ENCODE measurements at places on chromosomes 2 and 18.

DNA sequence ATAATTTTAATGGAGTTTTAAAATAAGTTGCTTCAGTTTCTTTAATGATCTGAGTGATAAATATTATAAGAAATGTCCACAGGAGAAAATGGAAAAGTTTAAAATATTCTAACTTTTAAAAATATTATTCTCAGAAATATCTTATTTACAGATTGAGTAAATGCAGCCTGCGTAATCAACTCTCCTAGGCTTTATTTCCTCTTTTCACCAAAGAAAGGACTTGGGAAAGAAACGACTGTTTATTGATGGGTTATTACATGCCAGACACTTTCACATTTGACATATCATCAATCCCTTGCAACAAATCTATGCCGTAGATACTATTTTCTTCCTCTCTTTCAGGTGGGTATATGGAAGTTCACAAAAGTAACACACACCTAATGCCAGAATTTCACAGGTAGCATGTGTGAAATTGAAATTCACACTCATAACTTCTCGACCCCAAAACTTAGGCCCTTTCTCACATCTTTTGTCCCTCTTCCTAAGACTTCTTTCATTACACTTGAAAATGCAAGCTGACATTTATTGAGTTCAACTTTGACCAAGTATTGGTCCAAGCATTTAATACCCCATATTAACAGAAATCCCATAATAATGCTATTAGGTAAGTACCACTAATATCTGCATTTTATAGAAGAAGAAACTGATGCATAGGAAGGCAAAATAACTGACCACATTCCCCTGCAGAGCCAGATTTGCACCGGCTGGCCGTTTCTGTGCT lies 49.2 kb downstream of the MYOM1 start:
- DNase-seq: no peak

DNA sequence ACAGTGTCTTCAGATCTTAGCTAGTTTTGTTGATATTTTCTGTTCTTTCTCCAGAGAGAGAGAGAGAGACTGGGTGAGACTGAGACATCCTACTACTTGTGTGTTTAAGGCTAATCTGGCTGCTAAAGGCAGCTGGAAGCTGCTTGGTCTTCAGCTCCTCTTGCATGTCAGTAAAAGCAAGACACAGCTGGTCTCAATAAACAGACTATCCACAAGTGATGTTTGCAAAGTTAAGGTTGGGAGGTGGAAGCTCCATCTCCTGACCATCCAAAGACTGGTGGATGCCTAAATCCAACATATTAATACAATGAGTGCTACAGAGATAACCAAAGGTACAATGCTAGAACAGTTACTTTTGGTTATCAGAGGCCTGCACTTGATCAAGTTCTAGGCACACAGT lies 17.8 kb downstream of the ERFE start:
- no peak for DNase-seq

DNA sequence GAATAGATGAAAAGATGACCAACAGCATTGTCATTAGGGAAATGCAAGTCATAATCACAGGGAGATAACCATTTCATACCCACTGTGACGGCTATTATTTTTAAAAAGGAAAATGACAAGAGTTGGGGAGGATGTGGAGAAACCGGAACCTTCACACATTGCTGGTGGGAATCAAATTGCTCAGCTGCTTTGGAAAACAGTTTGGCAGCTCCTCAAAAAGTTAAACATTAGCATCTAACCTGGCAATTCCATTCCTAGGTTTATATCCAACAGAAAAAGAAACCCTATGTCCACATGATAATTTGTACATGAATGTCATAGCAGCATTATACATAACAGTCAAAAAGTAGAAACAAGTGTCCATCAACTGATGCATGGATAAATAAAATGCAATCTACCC lies 58.2 kb downstream of the KCNG3 start:
- no peak for DNase-seq

- DNase-seq: no peak
Measured at GRCh38 chr2:27216416-27217137, 592 bp upstream of the CAD start.

DNA sequence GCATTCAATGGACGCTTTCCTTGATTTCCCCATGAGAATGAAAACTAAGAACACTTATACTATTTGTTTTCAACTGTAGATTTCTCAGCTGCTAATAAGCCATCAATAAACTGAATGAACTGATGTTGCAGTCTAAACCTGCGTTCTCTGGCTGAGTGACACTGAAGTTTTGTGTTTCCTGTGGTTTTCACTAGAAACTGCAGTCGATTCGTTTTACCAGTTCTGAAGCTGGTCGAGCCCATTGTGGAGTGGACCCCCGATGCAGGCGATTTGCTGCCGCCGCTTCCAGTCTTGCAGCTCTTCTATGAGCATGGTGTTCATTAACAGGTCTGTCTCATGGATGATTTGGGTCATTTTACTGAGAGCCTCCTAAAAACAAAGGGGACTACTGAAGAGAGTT lies 50.6 kb upstream of the STAT1 start:
- DNase-seq: no peak

DNA sequence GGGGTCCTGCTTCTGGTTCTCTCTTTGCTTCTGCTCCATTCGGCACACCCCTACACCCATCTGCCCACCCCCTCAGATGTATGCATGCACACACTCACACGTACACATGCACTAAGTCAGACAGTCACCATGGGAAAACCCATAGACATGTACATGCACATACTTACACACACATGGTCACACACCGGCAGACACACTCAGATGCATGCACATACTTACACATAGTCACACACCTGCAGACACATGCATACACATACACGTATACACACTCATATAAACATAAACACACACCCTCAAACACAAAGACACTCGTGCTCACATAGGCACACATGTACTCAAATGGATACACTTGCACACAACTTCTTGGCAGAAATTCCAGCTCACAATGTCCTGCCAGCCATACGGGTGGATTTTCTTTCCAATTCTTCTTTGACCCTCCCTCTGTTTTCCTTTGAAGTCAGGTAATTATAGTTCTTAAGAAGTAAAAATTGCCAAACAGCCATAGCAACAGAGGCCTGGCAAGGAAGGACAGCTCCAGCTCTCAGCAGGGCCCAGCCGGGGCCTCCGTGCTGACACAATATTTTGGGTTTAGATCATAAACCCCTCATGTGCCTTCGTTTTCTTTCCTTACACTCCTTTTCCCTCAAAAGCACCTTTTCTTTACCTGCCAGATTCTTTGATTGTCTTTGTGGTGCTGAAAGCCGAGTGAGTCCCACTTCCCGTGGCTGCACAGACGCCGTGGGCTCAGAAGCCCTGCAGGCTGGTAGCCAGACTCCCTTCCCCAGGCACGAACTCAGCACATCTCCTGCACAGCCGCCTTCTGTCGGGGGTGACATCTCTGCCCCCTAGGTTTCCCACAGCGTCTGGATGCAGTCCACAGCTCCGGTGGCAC lies 195.7 kb downstream of the ARL4C start:
- DNase-seq: no peak

Data from skin of body (tissue), 3 donors.